ENCODE measurements at places on chromosomes 11 and 22.

DNA sequence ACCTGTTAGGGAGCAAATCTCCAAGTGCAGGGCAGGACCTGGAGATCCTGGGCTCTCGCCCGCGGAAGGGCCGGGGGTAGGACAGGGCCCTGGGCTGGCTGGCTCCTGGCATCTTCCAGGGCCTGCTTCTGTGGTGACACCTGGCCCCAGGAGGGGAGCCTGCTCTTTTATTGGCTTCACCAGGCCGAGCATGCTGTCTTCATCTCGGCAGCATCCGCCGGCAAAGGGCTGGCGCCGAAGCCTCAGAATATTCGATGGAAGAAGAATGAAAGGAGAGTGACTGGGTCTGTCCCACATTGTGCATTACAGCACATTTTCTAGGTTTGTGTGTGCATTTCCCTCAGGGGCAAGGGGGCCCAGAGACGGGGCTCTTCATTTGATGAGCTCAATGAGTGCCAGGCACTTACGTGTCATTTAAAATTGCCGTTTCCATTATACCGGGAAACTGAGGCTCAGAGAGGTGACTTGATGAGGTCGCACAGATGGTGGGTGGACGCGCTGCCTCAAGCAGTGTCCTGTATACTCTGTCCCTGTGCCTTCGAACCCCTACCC lies 70.0 kb downstream of the RBX1 start:
- DNase-seq = no peak

- DNase-seq = peak; percentile 47
Observed at GRCh38 chr22:22942511-22943329, 55.1 kb downstream of the IGLL5 start.

GRCh38 chr11:116540645-116541304 lies 232.0 kb downstream of the BUD13 start:
- no peak for DNase-seq

DNA sequence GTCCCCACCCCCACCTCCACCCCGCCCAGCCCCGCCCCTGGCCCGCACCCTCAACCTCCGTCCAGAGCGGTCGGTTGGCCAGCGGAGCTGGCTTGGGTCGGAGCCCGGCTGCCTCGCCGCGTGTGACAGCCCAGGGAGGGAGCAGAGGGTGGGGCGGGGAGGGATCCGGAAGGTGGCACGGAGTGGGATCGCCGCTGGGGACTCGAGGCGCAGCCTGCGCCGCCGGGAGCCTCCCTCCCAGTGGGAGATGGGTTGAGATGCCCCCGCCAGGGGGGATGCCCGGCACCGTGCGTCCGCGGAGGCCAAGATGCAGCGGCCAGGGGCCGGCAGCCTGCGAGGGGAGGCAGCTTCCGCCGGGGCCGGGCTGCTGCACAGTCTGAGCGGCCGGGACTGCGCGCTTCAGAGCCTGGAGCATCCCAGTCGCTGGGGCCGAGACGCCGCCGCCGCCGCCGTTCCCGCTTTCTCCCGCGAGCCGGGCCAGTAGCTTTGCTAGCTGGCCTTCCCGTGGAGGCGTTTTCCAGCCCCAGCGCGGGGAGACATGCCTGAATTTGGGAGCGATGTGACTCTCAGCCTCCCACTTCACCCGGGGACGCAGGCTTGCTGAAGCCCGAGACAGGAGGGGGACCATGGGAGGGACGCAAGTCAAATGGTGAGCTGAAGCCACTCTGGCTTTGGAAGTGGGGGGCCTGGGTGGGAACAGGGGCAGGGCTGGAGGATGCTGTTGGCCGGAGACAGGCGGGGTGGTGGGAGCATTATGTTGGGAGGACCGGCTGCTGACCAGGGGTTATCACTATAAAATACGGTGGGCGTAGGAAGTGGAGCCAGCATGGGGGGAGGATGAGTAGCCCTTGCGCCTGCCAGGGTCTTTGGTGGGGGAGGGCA lies 40.2 kb downstream of the DIXDC1 start:
- DNase-seq = no peak

- DNase-seq = no peak
Observed at GRCh38 chr22:36385491-36386350, 2.0 kb downstream of the MYH9 start.

DNA sequence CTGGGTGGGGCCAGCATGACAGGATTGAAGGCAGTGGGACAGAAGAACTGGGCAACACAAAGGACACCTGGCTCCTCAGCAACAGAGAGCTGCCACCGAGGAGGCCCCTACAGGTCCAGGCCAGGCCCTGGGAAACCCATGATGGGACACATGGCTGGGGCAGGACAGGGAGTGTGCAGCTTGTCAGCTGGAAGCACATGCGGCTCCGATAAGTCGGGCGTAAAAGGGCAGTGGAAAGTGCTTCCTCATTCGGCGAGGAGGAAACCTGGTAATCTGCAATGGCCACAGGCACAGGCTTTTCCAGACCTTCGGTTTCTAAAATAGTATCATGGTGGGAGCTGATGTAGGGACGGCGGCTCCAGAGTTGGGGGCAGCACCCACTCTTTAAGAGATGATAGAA lies 16.5 kb downstream of the GNAZ start:
- DNase-seq = no peak
